ENCODE measurements at places on chromosomes 5 and 9.

DNA sequence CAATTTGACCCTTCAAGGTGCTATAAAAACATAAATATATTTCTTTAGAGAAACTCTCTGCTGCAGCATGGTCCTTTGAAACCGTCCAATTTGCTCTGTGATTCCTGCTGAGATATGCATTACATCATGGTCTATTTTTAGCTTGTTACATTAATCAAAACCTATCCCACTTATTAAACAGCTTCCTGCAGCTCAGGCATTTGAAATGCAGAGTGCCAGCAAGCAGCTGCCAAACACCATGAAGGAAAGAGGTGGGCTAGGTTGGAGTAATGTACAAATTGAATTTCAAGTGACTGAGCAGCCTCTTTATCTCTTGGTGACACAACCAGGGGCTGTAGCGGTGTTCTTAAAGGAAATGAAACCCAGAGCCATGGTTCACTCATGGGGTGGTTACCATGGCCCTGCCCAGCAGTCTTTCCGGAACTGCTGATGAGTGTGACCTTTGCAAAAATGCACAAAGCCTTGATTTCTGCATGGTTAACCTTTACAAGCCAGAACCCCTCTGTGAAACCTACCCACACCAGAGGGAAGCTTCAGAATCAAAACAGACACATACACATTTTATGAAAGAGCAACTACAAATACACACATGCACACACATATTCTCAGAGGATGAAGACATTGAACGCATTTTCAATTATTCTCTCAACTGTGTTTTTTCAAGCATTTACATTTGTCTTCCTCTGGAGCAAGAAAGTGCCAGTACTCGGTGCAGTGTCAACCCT, 155.8 kb upstream of the ZNF608 start:
- no peak for DNase-seq

DNA sequence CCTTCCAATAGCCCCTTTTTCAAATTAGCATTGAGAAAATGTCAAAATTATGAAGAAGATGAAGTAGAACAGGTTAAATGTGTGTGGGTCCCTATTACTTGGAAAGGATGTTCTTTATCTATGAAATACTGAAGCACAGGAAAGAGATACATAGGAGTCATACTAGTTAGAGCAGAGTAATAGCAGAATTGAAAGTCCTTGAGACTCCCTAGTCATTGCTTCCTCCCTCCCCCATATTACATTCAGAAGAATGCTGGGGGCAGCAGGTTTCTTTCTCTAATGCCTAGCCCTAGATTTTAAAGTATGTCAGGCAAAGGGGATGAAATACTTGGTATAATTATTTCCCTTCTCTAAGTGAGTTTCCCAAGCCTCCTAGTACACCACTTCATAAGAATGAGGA, 4.4 kb downstream of the ZCCHC9 start:
- no peak for DNase-seq

- no peak for DNase-seq
Observed at GRCh38 chr9:90058182-90058763, 453.5 kb downstream of the GADD45G start.

GRCh38 chr9:68750255-68750654, 45.2 kb downstream of the PIP5K1B start:
- no peak for DNase-seq

GRCh38 chr9:131677444-131678180, 62.3 kb downstream of the RAPGEF1 start:
- no peak for DNase-seq

GRCh38 chr9:118362123-118362522, 657.9 kb downstream of the TLR4 start:
- no peak for DNase-seq

- no peak for DNase-seq
Observed at GRCh38 chr5:1524481-1524798, 680 bp upstream of the LPCAT1 start.

DNA sequence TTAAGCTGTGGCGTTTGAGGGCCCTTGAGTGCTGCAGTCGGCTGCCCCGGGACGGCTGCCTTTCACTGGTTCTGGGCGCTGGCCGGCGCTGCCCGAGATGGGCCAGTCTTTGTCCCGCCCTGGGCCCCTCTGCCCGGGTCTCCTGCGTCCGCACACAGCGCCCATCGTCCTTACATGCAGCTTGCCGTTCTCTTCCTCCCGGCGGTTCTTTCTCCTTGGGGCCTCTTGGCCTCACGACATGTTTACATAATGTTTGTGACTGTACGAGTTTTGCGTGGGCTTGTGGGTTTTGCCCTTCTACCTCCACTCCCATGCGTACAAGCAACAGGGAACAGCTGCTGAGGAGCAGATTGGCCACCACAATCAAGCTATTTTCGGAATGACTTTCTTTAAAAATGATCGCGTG, 618 bp downstream of the TNPO1 start:
- peak; percentile 14 for DNase-seq

DNA sequence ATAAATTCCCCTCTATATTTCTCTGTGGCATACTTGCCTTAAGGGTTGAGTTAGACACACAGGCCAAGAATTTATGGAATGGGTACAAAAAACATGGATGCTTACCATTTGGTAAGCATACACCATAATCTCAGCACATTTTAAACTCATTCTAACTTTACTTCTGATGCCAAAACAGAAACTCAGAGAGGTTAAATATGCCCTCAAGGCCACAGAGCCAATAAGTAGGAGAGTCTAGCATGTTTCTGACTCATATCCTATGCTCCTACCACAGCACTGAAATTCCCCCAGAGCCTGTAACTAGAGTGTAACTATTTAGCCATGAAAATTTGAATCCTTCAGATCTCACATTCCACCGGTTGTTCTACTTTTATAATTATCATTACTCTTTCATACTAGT, 559.7 kb downstream of the ACTL7B start:
- no peak for DNase-seq

GRCh38 chr5:106801554-106801953, 869.2 kb downstream of the EFNA5 start:
- no peak for DNase-seq

DNA sequence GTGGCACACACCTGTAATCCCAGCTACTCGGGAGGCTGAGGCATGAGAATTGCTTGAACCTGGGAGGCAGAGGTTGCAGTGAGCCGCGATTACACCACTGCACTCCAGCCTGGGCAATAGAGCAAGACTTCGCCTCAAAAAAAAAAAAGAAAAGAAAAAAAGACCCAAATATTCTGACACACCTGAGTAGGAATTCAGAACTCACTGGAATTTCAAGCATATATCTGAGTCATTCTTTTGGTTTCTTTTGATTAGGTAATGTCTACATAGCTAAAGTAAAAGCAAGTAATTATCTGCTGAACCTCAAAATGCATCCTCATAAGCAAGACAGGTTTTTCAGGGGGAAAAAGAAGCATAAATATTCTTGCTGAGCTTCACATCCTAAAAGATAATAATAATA, 35.9 kb downstream of the ANKRD31 start:
- DNase-seq = no peak

DNA sequence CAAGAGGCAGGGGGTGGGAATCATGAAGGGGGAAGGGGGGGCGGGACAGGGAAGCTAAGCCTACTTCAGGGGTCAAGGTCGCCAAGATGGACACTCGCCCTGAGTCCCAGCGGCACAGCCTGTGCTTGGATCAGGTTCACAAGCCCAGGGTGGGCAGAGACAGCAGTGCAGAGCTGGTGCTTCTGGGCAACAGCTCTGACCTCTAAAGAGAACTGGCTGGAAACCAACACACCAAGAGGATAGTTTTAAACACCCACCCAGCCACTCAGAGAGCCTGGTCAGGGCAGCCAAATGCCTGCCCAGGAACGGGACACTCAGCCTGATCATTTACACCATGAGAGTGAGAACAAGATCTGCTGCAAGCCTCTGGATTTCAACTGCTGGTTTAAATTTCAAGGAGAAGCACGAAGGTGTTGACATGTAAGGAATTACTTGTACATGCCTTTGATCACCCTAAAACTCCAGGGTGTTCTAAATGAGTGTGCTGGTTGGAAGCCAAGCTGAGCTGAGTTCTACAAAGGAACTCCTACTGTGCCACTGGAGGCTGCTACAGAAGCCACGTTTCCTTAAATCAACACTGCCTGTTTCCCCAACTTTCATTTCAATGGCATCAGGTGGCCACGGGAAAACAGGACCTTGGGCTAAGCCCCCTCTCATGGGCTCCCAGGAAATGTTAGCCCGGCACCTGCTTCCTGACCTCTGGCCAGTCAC, 91.5 kb downstream of the TTLL11 start:
- no peak for DNase-seq

DNA sequence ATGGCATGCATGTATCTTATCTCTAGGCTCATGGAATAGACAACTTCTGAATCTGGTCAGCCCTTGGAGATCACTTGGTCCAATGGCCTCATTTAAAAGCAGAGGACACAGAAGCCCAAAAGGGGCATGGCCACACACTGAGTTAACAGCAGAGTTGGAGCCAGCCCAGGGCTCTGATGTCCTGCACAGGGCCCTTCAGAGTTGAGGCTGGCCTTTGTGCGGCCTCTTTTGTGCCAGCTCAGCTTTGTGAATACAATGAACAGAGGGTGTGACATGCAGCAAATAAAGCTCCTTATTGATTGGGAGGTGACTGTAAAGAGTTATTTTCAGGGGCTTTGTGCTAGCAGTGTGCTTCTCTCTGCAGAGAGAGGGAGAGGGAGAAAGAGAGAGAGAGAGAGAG, 150.1 kb upstream of the STK32A start:
- DNase-seq = no peak

DNA sequence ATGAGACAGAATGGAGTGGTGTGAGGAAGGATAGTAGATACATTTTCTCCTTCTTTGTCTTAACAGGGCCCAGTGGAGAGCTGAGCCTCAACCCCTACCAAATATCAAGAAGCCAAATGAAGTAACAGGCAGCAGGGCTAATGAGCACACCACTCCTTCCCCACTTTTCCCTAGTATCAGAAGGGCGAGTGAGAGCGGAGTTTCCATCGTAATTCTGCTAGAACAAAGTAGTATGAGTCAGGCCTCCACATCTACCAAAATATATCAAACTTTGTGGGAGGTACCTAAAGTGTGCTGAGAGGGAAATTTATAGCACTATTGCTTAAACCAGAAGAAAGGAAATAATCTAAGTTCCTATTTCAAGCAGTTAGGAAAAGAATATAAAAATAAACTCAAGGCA, 769.0 kb upstream of the RGMB start:
- no peak for DNase-seq

GRCh38 chr9:72256931-72257330, 107.7 kb downstream of the GDA start:
- no peak for DNase-seq

DNA sequence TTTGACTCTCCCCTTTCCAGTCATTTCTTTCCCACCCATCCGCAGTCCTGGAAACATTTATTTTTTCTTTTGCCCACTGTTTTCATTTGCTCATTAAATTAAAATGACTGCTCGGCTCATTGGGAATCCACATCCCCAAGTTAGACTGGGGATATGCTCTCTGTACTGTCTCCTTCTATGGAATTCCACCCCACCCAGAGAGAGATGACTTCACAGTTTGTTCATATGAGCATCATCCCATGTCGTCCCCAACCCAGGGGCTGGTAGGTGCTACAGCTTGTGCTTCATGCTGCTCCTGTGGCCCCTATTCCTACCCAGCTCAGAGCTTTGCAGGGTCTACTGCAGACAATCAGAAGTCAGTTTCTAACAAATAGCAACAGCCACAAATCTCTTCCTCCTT, 16.5 kb upstream of the RARS1 start:
- no peak for DNase-seq

DNA sequence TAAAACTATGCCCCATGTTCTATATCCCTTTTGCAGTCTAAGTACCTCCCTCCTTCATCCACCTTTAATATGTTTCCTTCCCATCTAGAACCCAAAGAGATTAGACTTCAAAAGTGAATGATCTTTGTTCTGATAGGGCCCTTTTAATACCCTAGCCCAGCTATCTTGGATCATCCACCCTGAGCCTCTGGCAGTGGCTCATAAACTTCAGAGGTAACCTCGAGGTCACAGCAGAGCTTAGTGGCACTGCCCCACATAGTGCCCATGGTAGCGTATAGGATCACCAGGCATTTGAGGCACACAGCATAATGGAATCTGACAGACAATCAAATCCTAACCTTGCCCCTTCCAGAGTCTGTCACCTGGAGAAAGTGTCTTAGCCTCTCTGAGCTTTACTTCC, 15.8 kb downstream of the ADRB2 start:
- DNase-seq = no peak

- no peak for DNase-seq
Observed at GRCh38 chr5:16992006-16992405, 55.9 kb upstream of the MYO10 start.

DNA sequence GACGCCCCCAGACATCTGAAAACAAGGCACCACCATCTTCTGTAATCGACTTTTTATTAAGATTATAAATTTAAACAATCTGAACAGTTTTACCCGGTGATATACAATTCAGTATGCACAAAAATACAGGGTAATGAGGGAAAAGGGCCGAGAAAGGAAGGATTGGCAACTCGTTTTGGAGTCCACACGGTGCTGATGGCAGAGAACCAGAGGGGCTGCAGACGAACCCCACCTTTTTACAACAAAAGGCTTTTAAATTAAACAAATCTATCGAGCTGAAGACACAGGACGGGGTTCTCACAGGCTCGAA, 2.6 kb downstream of the IER5L start:
- no peak for DNase-seq

GRCh38 chr9:87471746-87472145, 25.9 kb upstream of the DAPK1 start:
- no peak for DNase-seq

GRCh38 chr9:34179213-34180136, 632 bp downstream of the UBAP1 start:
- DNase-seq = peak; percentile 7

GRCh38 chr5:159338118-159338517, 7.8 kb upstream of the IL12B start:
- DNase-seq = no peak

GRCh38 chr5:4275232-4275631, 679.6 kb downstream of the IRX1 start:
- no peak for DNase-seq

GRCh38 chr5:68287976-68288706, 72.6 kb downstream of the PIK3R1 start:
- peak; percentile 15 for DNase-seq

DNA sequence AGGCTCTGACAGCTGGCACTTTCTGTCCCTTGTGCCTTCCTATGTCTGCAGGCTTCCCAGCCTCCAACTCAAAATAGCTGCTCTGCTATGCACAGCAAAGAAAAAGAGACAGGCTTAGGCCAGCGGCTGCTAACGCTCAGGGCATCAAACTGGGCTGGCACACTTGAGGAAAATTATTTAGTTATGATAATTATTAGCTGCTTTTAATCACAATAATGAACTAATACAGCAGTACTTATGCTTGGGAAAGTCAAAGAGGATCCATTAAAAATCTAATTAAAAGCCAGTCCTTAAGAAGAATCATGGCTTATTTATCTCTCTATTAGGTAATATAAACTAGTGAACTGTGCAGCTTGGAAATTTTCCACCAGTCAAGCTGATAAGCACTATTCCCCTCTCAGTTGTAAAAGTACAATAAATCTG, 233.2 kb downstream of the SLIT3 start:
- no peak for DNase-seq
